ENCODE measurements at places on chromosomes 1 and 21.

DNA sequence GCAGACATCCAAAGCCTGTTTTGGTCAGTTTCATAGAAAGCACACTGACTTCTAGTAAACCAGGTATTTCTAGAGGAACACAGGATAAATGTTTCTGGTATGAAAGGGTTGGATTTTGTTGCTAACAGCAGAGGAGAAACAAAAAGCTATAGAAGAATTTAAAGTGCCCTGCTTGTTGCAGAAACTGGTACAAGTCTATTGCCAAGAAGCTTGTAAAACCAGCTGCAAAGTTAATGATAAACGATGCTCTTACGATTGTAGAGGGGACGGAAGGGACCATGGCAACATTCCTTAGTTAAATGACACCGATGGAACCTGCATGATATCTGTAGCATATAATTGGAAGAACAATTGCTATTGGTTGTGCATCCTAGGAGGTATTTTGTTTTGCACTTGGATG lies 40.1 kb downstream of the SLC35F3 start:
- DNase-seq, result no peak

GRCh38 chr1:226063977-226064815 lies 1.7 kb downstream of the H3-3A start:
- DNase-seq, result no peak

DNA sequence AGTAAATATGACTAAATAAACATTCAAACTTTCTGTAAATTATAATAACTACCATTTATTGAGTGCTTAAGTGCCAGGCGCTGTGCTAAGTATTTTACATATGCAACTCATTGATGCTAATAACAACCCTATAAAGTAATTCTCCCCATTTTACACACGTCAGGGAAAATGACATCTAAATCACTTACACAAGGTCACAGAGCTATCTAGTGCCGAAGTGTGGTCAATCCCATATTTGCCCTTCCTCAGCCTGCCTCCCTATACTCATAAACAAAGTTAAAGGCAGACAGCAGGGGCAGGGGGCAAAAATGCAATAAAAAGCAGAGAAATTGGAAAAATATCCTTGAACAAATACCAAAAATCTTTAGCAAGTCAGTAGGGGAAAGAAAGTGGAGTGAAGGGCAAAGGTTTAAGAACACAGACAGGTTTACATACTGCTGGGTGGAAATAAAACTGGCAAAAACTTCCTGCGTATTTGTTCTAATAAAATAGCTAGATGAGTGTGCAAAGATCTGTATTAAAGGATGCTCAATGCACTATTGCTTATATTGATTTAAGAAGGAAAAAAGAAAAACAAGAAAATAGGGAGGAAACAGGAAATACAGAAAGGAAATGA lies 72.8 kb downstream of the WDR64 start:
- no peak for DNase-seq

DNA sequence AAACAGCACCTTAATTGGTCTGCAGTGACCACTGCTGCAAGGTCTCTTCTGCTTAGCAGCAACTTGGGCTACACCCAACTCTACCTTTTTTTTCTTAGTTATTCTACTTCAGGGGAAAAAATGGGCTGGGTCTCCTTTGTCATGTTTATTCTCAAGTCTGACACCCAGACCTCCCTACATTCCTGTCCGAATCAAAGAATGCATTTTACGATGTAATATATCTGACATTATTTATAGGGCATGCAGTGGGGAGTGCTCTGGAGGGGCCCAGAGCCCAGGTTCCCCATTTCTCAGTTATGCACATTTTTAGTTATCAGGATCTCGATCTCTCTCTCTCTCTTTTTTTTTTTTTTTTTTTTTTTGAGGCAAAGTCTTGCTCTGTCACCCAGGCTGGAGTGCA lies 50.5 kb downstream of the OPTC start:
- no peak for DNase-seq

GRCh38 chr1:163471779-163472650 lies 150.3 kb downstream of the NUF2 start:
- no peak for DNase-seq

DNA sequence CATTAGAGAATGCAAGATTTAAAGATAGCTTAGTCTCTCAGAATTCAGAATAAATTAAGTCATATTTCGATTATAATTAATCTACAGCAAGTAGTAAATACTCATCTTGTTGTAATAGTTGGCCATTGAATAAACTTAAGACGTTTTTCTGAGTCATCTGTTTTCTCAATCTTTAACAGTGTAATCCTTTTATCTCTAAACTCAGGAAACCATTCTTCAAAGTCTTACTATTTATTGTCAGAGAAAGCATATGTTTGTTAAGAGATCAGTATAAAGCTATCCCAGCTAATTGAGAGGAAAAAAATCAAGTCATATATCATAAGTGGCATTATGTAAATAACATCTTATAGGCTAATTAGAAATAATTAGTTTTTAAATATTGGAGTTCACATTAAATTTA lies 201.2 kb upstream of the ADAMTS5 start:
- DNase-seq, result no peak

- no peak for DNase-seq
Observed at GRCh38 chr1:180230416-180230790, 339 bp downstream of the LHX4 start.

DNA sequence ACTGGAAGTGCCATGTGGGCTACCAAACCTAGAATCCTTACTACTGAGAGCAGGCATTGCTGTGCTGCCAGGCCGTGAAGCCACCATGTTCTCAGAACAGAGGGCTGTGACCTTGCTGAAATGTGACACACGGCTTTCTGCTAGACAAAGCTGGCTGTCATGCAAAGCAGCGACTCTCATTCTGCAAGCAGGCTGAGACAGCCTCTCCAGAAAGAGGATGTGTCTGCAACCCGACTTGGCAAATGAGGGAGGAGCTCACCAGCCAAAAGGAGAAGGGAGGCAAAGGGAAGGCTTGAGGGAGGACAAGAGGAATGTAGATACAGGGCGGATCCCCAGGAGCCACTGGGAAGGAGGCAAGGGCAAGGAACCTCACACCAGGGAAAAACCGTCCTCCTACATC lies 85.7 kb upstream of the KRTAP19-8 start:
- peak; percentile 81 for DNase-seq

DNA sequence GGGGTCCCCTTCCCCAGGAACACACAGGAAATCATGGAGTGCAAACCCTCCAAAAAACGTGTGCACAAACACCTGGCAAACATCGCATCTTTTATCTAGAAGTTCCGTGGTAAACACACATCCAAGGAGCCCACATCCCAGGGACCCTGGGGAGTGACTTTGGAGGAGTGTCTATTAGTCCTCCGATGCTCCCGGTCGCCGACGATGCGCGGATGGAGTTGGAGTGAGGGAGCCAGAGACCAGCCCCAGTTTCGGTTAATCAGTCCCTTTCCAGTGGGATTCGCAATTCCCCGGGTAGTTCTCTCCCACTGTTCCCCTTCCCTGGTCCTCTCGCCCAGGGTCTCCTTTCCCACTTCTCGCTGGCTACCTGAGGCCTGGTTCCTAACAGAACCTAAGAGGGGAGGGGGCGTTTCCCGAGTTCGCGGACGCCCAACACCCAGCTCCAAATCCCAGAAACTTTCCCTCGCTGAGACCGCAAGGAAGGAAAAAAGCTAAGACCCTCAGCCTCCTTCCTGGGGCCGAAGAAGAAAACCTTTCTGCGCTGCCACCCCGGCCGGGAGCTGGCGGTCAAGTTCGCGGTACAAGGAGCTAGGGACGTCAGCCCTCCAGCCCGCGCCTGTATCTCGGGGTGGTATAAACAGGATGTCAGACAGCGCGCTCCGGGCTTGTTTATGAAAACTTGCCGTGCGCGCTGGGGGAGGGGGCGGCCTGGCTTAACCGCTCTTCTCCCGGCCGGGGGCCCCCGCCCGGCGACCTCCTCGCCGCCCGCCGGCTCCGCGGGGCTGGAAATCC lies 787 bp downstream of the JAK1 start:
- DNase-seq, result peak; percentile 61

- DNase-seq, result no peak
Observed at GRCh38 chr1:29830916-29831315, 594.6 kb downstream of the PTPRU start.
